Stimulated activated CD8-positive, alpha-beta memory T cell treated with anti-CD3 and anti-CD28 coated beads, Interleukin-12 subunit alpha, Interleukin-12 subunit beta, amount 100 ng/mL, for 1 hour (primary cell): ENCODE measurements at places on chromosomes 1 and 21.

DNA sequence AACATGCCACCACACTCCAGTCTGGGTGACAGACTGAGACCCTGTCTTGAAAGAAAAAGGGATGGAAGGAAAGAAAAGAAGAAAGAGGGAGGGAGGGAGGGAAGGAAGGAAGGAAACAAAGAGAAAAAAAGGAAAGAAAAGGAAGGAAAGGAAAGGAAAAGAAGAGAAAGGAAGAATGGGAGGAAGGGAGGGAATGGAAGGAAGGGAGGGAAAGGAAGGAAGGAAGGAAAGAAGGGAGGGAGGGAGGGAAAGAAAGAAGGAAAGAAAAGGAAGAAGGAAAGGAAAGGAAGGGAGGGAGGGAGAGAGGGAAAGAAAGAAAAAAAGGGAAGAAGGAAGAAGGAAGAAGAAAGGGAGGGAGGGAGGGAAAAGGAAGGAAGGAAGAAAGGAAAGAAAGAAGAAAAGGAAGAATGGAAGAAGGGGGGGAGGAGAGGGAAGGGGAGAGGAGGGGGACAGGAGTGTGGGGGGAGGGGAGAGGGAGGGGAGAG, 5.0 kb upstream of the PPP1R15B start:
- DNase-seq = no peak

- no peak for DNase-seq
Observed at GRCh38 chr1:96049759-96050409, 671.7 kb upstream of the PTBP2 start.

GRCh38 chr1:107877745-107878144, 87.2 kb downstream of the VAV3 start:
- DNase-seq = no peak

- DNase-seq = no peak
Observed at GRCh38 chr21:39546522-39546921, 66.2 kb upstream of the B3GALT5 start.

GRCh38 chr1:38420666-38421065, 374.1 kb upstream of the POU3F1 start:
- DNase-seq = no peak

DNA sequence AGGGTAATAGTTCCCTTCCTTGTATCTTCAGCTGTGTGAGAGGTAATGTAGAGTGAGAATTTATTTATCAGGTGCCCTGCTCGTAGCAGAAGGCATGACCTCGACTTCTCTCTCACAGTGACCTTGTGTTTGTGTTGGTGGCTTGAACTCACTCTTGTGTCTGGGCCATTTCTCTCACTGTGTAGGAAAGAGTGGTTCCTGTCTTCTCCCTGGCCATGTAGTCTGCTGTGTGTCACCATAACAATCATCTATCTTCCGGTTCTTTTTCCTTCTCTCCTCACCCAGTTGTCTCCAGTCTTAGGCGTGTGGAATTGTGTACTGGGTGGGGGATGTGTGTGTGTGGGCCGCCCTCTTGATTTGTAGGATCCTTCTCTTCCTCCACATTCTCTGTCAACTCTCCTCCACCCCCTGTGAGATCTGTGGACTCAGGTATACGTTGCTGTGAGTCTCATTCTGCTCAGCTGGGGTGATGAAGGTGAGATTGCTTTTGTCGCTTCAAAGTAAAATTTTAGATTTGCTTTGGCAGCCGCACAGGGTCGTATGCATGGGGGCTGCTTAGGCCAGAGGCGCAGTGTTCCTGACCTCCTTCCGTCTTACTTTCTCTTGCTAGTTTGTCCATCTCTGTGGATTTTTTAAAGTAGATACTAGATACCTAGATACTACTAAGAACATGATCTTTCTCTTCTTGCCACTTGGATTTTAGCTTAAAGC, 31.6 kb downstream of the MAPKAPK2 start:
- DNase-seq = no peak

DNA sequence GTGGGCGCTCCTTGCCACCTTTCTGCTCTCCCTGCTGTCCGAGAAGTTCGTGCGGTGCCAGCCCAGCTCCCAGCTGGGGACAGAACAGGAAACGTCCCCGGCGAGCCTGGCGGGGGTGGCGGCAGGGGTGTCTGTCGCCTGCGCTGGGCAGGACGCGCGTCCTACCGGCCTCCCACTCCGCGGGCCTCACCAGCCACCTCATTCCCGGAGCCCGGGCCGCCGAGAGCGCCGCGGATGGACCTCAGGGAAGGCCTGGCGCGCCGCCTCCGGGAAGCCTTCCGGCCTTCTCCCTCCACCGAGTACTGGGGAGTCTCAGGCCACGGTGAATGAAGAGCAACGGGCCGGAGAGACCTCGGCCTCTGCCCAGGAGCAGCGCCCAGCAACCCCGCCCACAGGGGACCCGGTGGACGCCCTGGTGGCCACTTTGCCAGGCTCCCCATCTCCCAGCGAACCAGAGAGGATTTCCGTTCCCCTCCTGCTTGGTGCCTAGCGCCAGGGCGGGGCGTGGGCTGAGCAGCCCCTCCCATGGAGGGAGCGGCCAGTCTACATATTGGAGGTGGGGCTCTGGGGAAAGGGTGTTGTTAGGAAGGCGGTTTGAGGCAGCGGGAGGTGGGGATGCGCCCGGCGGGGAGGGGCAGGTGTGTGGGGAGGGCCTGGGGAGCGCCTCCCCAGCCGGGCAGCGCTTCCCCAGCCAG, 9.5 kb upstream of the TNFRSF14 start:
- peak; percentile 68 for DNase-seq

- DNase-seq = no peak
Observed at GRCh38 chr1:53417074-53417511, 42.1 kb upstream of the DMRTB1 start.

DNA sequence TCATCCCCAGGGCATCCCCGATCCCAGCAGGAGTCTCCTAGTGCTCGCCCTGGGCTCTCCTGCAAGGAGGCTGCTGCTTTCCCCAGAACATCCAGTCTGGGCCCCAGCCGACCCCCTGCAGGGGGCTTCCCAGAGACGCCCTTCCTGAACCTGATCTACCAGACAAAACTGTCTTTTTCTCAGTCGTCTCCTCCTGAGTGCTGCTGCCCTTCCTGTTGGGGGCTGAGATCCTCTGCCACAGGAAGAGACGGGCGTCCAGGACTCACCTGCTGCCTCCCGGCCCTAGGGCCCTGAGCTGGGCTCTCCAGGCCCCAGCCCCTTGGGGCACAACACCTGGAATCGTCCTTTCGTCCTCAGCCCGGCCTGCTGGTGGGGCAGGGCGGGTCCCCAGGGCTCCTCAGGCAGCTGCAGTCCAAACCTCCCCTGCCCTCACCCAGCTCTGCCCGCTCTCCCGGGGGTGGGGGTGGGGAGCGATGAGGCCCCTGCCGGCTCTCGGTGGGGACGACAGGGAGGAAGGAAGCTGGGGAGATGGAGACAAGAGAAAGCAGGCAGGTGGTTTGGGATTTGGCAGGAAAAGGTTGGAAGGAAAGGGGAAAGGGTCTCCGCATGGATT, 36.9 kb downstream of the TP73 start:
- no peak for DNase-seq

- DNase-seq = peak; percentile 11
Observed at GRCh38 chr1:98323906-98324358, 337.6 kb upstream of the SNX7 start.

- DNase-seq = no peak
Observed at GRCh38 chr1:248696261-248696660, 6.3 kb downstream of the OR14I1 start.

- DNase-seq = no peak
Observed at GRCh38 chr1:214008791-214009422, 21.1 kb downstream of the PROX1 start.

DNA sequence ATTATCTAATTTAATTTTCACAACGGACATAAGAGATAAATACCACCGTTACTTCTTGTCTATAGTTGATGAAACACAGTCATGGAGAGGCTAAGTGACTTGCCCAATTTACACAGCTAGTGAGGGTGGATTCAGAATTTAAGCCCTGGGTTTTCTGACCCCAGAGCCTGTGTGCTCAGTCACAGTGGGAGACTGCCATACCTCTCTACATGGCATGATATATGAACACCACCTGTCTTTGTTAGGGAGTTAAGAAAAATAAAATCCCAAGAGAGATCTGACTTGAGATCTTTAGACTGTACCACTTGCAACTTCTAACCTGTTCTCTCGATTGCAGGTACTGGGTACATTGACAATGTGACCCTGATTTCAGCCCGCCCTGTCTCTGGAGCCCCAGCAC, 40.3 kb downstream of the LAMC2 start:
- DNase-seq = no peak

DNA sequence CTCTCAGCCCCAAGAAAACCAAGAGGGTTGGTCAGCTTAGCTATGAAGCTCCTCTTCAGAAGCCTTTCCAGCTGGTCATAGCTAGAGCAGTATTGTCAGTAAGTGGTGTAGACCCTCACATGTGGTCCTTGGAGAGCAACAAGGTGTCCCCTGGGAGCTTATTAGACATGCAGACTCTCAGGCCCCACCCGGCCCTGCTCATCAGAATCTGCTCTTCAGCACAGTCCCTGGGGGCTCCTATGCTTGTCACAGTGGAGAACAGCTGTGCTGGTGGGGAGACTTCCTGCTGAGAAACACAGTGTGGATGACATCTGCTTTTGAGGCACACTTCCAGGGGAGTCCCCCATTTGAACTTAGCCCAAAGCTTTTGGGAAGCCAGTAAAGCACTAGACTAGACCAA, 21.9 kb upstream of the NEK2 start:
- no peak for DNase-seq

DNA sequence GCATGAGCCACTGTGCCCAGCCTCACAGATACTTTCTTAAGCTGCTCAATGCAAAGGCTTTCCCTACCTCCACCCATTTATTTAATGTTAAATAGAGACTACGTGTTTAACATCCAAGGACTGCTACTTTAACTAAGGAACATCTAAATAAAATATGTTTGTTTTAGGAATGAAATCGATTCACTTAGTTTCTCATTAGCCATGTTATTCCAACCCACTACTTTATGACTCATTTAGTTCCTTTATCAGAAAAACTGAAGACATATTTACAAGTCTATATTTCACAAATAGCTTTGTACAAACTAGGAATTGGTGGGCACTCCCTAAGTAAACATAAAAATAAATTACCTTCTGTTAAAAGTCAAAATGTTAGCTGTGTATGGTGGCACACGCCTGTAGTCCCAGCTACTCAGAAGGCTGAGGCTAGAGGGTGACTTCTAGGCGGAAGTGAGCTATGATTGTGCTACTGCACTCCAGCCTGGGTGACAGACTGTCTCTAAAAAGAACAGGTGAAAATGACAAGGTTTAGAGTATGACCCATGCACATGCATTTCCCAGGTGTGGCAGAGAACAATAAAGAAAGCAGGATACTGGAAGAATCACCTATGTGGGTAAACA, 39.9 kb upstream of the AK4 start:
- DNase-seq = no peak

DNA sequence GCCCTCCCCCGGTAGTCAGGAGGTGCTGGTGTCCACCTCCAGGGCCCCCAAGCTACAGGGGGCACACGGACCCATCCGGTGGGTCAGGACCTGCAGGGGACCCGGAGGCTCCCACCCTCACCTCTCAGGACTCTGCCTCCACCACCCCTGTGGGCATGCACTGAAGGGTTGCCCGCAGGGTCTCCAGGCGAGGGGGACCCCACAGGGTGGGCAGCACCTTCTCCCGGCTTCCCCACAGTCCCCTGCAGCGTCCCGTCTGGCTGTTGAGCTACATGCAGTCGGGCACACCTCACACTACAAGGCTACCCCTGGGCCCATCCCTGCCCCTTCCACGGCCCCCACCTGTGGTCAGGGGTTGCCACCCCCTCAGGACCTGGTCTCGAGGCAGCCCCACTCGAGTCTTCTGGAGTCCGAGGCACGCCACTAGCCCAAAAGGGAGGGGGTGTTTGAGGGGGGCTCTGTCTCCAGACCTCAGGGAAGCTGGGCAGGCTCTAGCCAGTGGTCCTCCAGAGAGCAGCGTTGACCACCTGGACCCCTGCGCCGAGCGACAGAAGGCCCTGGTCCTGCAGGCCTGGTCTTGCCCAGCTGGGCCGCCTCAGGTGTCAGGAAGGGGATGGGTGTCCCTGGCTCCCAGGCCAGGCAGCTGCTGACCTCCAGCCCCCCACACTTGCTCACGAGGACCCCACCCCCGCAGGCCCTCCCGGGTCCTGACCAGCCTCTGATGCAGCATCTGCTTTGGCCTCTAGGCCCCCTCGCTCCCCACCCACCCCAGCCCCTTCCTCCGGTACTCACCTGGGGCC, 9.6 kb downstream of the PARS2 start:
- no peak for DNase-seq

DNA sequence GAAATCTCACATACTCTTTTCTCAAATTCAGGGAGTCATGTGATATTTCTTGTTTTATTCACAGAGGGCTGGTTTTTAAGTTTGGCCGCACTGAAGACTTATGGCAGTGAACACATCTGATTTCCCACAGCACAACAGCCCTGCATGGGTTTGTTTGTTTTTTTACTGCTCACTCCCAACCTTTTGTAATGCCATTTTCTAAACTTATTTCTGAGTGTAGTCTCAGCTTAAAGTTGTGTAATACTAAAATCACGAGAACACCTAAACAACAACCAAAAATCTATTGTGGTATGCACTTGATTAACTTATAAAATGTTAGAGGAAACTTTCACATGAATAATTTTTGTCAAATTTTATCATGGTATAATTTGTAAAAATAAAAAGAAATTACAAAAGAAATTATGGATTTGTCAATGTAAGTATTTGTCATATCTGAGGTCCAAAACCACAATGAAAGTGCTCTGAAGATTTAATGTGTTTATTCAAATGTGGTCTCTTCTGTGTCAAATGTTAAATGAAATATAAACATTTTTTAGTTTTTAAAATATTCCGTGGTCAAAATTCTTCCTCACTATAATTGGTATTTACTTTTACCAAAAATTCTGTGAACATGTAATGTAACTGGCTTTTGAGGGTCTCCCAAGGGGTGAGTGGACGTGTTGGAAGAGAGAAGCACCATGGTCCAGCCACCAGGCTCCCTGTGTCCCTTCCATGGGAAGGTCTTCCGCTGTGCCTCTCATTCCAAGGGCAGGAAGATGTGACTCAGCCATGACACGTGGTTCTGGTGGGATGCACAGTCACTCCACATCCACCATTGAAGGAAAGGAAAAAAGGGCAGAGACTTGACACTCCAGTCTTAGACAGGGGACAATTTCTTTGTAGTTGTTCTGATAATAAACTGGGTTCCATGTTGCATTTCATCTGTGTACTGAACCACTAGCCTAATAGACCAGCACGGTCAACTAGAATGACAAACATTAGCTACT, 22.8 kb downstream of the TMEM50A start:
- no peak for DNase-seq

GRCh38 chr1:169078163-169078883, 28.2 kb upstream of the ATP1B1 start:
- DNase-seq = no peak

DNA sequence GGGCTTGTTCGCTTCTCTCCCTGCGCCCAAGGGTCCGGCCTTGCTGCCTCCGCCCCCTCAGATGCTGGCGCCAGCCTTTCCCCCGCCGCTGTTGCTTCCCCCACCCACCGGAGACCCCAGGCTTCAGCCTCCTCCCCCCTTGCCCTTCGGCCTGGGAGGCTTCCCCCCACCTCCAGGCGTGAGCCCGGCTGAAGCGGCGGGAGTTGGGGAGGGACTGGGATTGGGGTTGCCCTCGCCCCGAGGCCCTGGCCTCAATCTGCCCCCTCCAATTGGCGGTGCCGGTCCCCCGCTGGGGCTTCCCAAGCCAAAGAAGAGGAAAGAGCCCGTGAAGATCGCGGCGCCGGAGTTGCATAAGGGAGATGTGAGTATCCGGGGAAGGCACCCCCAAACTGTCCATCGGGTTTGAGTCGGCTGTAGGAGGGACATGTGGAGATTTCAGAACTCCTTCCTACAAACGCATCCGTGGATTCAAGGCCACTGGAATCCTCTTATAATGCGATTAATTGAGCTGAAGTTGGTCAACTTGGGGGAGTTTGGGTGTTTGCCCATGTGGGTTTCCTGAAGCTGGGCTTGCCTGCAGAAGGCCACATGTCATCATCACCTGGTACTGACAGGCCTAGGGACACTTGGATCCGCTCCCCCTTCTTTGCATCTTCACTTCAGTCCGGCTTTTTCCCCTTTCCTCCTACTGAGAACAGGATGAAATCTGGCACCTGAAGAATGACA, 707 bp downstream of the PRCC start:
- no peak for DNase-seq
